ENCODE measurements at places on chromosomes 3 and 15.

DNA sequence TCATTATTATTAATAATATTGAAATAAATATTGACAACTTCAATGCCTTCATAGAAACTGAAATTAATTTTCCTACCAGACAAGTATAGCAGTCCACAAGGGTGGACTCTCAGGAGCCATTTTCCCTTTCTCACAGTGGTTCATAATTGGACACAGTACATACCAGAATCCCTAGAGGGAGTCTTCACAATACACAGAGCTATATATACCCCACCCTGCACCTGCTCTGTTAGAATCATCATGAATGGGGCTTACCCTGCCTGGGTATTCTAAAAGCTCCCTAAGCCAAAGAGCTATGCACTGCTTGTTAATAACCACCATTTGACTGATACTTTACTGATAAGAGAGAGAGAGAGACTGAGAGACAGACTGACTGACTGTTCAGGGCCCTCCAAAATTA is 134.9 kb downstream of the FEZF2 start:
- DNase-seq, result no peak

- no peak for DNase-seq
Measured at GRCh38 chr3:29354894-29355293, 74.0 kb downstream of the RBMS3 start.

GRCh38 chr3:126677862-126678503 is 23.1 kb upstream of the TXNRD3 start:
- DNase-seq, result no peak

DNA sequence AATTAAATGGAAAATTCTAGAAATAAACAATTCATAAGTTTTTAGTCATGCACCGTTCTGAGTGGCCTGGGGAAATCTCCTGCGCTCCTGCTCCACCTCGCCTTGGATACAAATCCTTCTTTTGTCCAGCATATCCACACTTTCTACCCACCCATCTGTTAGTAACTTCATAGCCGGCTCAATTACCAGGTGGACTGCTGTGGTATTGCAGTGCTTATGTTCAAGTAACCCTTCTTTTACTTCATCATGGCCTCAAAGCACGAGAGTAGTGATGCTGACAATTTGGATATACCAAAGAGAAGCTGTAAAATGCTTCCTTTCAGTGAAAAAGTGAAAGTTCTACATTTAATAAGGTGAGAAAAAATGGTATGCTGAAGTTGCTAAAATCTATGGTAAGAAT is 142.3 kb upstream of the CHL1 start:
- no peak for DNase-seq

- DNase-seq, result no peak
Measured at GRCh38 chr3:120462409-120462959, 11.7 kb upstream of the FSTL1 start.

GRCh38 chr3:195839260-195840010 is 27.7 kb upstream of the MUC4 start:
- DNase-seq, result no peak

GRCh38 chr3:38739396-38739689 is 76.7 kb downstream of the SCN10A start:
- DNase-seq, result peak; percentile 23

- no peak for DNase-seq
Measured at GRCh38 chr3:158649791-158650190, 5.5 kb downstream of the GFM1 start.

GRCh38 chr3:72720566-72720965 is 127.7 kb downstream of the SHQ1 start:
- DNase-seq, result no peak

- no peak for DNase-seq
Measured at GRCh38 chr3:78517965-78518364, 1249.8 kb downstream of the ROBO1 start.

- DNase-seq, result no peak
Measured at GRCh38 chr3:189353318-189353965, 181.7 kb downstream of the TPRG1 start.

GRCh38 chr3:2929574-2929973 is 180.6 kb downstream of the IL5RA start:
- DNase-seq, result peak; percentile 7

- no peak for DNase-seq
Measured at GRCh38 chr3:5078151-5078550, 43.9 kb upstream of the ARL8B start.

GRCh38 chr15:80803580-80804525 is 24.7 kb downstream of the CEMIP start:
- DNase-seq, result no peak

GRCh38 chr3:172323894-172324610 is 124.2 kb downstream of the GHSR start:
- no peak for DNase-seq

DNA sequence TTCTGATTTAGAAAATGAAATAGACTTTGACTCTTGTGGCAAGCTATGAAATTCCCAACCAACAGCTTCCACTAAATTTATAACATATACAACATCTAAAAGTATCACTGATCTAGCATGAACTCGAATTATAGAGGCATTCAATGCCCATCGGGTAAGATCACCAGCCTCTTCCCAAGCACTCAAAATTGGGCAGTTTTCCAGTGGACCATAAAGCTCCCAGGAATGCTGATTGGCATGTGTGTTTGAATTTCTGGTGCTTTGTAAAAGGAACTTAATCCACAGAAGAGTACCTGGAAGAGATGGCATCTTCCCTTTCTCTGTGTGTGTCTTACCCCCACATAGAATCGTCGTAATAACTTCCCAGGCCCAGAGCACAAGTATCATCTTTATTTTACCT is 10.0 kb downstream of the LRTM1 start:
- DNase-seq, result no peak

DNA sequence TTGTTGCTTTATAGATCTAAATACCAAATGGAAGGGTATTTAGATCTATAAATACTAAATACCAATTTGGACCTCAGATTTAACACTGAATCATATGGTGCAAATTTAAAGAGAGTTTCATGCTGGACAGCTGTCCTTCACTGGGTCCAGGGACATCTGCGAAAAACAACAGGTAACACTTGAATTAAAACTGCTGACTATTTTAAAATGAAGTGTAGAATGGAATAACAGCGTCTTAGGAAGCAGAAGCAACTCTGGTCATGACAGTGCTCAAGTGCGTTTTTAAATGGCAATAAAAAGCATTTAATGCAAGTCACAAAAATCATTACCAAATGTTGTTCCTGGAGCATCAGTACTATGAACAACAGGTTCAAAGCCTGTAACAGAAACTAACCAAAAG is 106.3 kb downstream of the TFG start:
- no peak for DNase-seq

DNA sequence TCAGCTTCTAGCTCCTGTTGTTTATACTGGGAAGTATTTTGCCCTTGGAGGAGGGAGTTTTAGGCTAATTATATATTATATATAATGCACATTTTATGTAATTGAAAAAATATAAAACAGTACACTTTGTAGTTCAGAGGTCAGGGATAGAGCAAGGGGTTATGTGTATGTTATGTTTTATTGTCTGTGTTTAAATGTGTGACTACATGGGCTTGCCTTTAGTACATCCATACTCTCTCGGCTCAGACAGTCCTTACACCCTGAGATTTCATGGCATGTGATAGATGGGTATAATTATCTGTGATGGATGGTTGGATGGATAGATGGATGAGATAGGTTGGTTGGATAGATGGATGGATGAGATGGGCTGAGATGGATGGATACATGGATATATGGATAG is 17.4 kb upstream of the ST3GAL6 start:
- no peak for DNase-seq

- DNase-seq, result peak; percentile 53
Measured at GRCh38 chr15:66901336-66902100, 163.9 kb upstream of the SMAD3 start.

- no peak for DNase-seq
Measured at GRCh38 chr15:41637086-41637485, 23.1 kb upstream of the MGA start.

- no peak for DNase-seq
Measured at GRCh38 chr3:114496021-114496434, 202.2 kb downstream of the TIGIT start.

GRCh38 chr15:60362321-60363086 is 35.3 kb downstream of the ANXA2 start:
- peak; percentile 73 for DNase-seq

GRCh38 chr15:49652922-49653321 is 32.1 kb downstream of the DTWD1 start:
- DNase-seq, result no peak

DNA sequence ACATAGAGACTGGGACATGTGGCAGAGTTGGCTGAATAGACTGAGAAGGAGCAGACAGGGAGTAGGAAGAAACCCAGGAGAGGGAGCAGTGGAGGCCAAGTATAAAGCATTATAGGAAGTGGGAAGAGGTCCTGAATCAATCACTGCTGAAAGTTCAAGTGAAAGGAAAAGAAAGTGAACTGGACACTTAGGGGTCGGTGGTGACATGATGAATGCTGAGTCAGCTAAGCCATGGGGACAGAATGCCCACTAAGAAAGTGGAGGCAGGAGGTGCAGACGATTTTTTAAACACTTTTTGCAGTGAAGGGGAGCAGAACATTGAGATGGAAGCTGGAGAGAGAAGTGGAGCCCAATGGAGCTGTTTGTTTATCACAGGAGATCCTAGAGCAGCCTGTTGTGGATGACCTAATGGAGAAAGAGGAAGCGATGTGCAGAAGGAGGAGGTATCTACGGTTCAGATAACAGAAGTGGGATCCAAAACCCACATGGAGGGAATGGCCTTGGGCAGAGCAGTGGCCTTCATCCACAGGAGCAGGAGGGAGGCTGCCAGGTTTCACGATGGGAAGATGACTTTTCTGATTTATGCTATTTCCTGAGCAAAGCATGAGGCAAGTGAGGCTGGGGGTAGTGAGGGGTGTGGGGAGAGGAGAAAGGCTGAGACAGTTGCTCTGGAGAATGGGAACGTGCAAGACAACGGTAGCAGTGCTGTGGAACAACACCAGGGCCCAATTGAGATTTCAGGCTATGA is 208.2 kb downstream of the RPLP1 start:
- peak; percentile 66 for DNase-seq

- DNase-seq, result no peak
Measured at GRCh38 chr3:134331811-134332199, 42.4 kb downstream of the AMOTL2 start.

All from suppressor macrophage treated with lipopolysaccharide for 4 hours (primary cell).